ENCODE measurements at places on chromosomes 5 and 9. TPM values are rescaled to one million over a fixed set of nuclear protein-coding genes. Genes with fewer than 3 reads are reported as not detected.

Gene ANXA2R
- 4.3 TPM for total RNA-seq

Gene C1QTNF3
- total RNA-seq: 1.3 TPM

Gene SPINK6
- total RNA-seq: not detected

Gene ZNF883
- not detected for total RNA-seq

Gene FAM13B
- total RNA-seq: 15.0 TPM

Gene LAMC3
- total RNA-seq: 2.4 TPM

All from MG63 (cell line).